HFFc6 (cell line): ENCODE measurements at places on chromosomes 1 and 21.
A peak's percentile ranks its signal among the peaks of the same experiment; 100 is the strongest.

GRCh38 chr1:200040481-200041138 is 13.1 kb downstream of the NR5A2 start:
- DNase-seq, result no peak

DNA sequence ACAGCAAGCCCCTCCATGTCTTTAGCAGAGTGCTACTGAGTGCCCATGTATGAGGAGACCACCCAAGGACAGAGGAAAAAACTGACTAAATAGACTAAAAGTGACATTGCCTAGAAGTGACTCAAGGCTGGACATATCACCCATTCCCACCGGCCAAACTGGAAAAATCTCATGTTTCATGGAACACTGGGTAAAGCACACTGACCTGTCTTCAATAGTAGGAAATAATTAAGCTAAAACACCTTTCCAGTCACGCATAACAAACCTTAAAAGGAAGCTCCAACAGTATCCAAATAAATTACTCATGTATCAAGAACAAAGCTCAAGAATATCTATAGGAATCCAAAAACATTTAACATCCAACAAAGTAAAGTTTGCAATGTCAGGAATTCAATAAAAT is 120.4 kb downstream of the SNX7 start:
- DNase-seq, result no peak

GRCh38 chr1:178342745-178343144 is 154.0 kb downstream of the CLEC20A start:
- DNase-seq, result no peak

DNA sequence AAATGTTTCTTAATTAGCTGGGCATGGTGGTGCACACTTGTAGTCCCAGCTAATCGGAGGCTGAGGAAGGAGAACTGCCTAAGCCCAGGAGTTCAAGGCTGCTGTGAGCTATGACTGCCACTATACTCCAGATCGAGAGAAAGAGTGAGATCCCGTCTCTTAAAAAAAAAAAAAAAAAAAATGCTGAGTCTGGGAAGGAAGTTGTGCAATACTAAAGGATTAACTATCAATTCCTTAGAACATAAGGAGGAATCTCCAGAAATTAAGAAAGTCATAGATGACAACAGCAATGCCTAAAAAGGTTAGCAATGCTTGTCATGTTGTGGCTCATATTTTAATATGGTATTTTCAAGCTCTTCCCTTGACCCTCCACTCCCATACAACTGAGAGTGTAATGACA is 5.3 kb downstream of the LUZP1 start:
- DNase-seq, result no peak

- no peak for DNase-seq
Observed at GRCh38 chr1:20931930-20932436, 144.9 kb upstream of the HP1BP3 start.

GRCh38 chr1:25556132-25556670 is 12.8 kb downstream of the LDLRAP1 start:
- no peak for DNase-seq

GRCh38 chr21:15332572-15332971 is 267.8 kb upstream of the NRIP1 start:
- no peak for DNase-seq

DNA sequence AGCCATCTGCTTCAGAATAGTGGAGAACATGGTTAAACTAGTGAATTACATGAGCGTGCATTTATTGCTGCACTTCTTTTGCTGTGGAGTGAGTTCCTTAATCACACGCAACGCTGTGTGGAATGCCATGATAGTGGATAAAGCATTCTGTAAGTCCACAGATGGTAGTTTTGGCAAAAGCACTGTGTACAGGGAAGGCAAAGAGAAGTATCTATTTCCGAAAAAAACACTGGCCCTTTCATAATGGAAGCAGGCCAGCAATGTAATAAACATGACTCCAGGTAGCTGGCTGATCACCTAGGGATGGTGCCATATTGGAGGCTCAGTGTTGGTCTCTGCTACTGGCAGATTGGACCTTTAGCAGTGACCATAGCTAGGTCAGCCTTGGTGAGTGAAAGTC is 67.6 kb downstream of the FH start:
- no peak for DNase-seq

- DNase-seq, result peak; percentile 21
Observed at GRCh38 chr1:24309762-24310485, 9.2 kb upstream of the GRHL3 start.

GRCh38 chr1:8951231-8951630 is 5.6 kb downstream of the CA6 start:
- no peak for DNase-seq

DNA sequence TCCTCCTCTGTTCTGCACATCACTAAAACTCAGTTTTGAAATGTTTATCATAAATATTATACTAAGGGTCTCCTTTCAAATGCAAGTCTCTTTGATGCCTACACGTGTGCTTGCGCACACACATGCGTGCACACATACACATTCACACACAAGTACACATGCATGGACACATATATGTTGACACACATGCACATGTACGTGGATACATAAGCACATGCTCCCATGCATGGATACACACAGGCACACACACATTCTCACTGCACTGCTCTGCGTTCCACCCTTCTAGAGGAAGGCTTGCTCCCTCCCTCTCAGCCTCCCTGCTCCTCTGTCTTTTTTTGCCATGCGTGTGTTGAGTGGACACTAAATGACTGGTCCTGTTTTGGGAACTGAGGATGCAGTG is 162.7 kb downstream of the PCP4 start:
- DNase-seq, result no peak

DNA sequence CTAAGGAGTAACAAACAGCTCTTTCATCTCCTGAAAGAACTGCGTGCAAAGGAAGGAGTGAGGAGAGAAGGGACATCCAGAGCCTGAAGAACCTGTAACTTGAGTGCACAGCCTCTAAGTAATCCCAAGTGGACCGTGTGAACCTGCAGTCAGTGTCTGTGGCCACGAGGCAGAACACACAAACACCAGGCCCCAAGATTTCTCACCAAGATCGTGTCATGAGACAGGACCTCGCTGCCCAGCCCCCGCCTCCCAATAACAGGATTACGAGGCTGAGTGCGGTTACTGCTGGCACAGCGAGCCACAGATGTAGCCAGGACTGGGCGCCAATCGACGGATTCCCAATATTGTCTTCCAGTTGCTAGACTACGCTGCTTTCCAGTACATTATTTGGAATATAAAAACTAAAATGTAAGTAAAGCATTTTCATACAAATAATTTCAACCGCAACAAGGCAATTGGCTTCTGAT is 101.3 kb upstream of the SLC25A33 start:
- DNase-seq, result no peak

DNA sequence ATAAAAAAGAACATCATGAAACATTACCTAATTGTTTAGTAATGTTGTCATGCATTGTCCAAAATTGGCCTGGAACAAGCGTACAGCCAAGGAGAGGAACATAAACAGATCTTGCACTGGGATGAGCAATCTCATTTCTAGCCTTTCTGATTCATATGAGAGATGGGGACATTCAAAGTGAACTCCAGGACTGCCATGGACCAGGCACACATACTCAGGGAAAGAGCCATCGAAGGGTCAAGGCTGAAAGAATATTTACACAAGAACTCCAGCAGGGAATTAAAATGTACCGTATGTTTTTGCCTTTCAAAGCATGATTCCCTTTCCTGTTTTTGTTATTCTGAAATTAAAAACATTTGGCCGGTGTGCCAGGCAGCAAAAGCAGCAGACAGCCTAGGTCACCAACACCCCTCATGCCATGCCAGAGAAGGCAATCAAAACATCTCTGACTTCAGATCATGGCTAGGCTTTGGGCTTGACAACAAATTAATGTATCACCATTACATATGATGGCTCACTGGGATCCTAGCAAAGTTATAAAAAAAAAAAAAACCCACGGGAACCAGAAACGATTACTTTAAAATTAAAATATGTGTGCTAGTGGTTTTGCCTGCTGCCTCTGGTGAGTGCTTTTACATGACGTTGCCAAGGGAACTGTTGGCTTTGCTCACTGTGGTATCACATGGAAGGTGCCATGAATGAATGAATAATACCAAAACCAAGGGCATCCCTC is 159.8 kb downstream of the TGFBR3 start:
- peak; percentile 89 for DNase-seq

DNA sequence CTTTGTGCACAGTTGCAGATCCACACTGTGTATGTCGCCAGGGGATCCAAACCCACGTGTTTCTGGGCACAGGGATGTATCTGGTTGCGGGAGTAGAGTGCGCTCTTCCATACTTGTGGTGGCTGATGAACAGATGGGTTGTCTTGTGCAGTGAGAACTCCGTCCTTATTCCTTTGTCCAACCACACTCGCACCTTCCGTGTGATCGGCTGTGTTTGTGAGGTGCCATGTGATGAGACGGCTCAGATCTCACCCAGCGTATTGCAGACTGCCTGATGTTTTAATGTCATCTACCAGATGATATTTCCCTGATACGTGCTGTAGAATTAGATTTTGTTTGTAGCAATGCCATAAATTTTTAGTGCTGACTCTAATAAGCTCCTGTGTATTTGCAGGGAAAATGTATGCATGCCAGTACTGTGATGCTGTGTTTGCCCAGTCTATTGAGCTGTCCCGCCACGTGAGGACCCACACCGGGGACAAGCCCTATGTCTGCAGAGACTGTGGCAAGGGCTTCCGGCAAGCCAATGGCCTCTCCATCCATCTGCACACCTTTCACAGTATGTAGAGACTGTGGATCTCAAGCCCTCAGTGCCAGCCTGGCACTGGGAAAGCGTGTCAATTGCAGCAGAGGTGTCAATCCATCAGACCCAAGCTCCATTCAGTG is 46.2 kb upstream of the EPHA8 start:
- no peak for DNase-seq

DNA sequence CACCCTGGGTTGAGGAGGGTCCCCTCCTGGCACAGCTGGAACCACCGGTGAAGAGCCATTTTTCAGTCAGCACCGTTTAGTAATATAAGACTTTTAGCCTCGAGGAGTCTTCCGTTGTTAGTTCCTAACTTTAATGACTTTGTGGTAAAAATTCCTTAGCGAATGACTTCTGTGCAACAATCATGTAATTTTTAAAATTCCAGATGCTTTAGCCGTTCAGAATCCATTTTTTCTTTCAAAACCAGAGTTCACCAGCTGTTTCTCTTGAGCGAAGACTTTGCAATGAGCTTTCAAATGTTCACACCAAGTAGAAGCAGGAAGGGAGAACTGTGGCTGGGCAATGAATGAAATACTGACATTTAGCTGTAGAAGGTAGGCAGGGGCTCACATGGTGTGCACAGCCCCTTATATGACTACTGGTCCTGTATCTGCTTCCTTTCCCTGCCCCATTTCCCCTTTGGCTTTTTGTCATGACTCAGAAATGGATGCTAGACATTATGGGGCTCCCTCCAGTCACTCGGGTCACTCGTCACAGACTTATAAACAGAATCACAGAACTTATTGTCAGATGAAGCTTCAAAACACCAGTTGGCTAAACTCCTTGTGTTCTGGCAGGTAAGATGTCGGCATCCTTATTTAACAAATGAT is 4.1 kb downstream of the DISC1 start:
- peak; percentile 75 for DNase-seq

- peak; percentile 63 for DNase-seq
Observed at GRCh38 chr1:192477630-192478029, 97.9 kb upstream of the RGS1 start.
